ENCODE measurements at places on chromosomes 3 and 15. TPM values are rescaled to one million over a fixed set of nuclear protein-coding genes. Genes with fewer than 3 reads are reported as not detected.

DNA sequence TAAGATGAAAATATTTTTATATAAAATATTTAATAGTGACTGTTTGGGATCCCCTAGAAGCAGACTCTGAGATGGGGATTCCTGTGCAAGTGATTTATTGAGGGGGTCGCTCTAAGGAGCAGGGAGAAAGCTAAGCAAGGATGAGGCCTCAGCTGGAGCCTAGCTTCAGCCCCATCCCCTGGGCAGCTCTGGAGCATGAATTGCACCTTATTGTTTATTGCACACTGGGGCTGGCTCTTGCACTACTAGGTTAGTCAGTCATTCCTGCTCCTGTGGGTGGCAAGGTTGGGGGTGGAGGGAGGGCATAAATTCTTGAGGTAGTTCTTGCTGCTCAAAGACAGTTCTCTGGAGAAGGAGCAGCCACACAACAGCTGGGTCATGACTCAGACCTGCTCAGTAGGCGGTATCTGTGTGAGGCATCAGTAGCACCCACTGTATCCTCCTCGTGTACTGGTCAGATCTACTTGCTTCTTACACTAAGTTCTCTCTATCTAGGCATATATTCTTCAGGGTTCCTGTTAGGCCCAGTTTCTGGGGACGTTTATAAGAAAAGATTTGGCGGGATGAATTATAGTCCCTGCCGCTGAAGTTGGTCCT, 27.2 kb upstream of the TNFSF10 start:
- no peak for DNase-seq

GRCh38 chr15:66071921-66072295, 181.6 kb downstream of the MEGF11 start:
- no peak for DNase-seq

The KNL1 gene
- total RNA-seq: 0.66 TPM

GRCh38 chr3:14989943-14990779, 42.8 kb downstream of the NR2C2 start:
- no peak for DNase-seq

The TMC3 gene
- total RNA-seq: 0.15 TPM

The TGM5 gene
- total RNA-seq: 3.1 TPM

DNA sequence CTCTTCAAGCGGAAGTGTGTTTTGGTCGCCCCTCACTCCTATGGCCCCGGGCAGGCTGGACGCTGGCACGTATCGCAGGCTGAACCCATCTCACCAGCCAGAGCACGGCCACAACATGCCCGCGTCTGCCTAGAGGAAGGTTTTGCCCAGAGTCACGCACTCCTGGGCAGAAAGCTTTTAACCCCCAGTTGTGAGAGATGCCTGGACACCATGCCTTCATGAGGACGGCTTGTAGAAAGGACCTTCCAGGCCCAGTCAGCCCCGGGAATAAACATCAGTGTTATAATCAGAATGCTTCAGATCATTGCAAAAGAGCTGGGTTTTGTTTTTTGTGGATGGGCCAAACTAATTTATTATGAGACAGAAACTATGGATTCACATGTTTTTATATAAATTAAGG, 16.5 kb downstream of the CYFIP1 start:
- no peak for DNase-seq

- DNase-seq: peak; percentile 73
Measured at GRCh38 chr3:32872487-32873382, 54.9 kb downstream of the TRIM71 start.

The PLXNA1 gene
- 21.3 TPM for total RNA-seq

GRCh38 chr3:14329842-14330241, 72.6 kb upstream of the SLC6A6 start:
- DNase-seq: no peak

All from breast epithelium (tissue), 4 donors.